ENCODE measurements at places on chromosomes 1 and 21. TPM values are rescaled to one million over a fixed set of nuclear protein-coding genes. Genes with fewer than 3 reads are reported as not detected.
A peak's percentile ranks its signal among the peaks of the same experiment; 100 is the strongest.

GRCh38 chr1:248905662-248906008, 400 bp upstream of the PGBD2 start:
- DNase-seq, result no peak

- no peak for DNase-seq
Observed at GRCh38 chr1:54927472-54928240, 40.7 kb upstream of the DHCR24 start.

DNA sequence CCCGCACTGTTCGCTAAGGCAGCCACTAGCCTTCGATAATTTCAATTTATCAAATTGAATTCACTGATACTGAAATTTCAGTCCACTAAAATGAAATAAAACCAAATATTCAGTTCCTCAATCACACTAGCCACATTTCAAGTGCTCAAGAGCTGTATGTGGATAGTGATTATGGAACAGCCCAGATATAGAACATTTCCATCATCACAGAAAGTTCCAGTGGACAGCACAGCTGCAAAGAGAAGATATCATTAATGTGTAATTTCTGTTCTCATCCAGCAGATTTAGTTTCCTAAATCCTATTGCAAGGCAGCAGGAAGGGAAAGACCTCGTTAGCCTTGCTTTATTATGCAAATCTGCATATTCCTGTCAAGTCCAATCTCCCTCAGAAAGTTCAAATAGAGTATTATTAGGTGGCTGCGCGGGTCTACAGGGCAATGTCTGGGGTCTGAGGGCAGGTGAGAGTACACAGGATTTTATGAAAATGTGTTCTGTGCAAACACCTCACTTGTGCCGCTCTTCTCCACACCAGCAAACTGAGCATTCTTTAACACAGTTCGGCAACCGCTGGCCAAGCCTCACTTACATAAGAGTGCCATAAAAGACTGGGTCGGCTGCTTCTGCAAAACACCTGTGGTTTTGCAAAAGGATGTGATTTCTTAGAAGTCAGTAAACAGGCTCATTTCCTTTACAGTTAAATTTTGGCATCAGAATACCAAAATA, 22.4 kb downstream of the CAPZB start:
- DNase-seq, result no peak

- DNase-seq, result no peak
Observed at GRCh38 chr1:247350587-247350986, 18.9 kb upstream of the ZNF496 start.

DNA sequence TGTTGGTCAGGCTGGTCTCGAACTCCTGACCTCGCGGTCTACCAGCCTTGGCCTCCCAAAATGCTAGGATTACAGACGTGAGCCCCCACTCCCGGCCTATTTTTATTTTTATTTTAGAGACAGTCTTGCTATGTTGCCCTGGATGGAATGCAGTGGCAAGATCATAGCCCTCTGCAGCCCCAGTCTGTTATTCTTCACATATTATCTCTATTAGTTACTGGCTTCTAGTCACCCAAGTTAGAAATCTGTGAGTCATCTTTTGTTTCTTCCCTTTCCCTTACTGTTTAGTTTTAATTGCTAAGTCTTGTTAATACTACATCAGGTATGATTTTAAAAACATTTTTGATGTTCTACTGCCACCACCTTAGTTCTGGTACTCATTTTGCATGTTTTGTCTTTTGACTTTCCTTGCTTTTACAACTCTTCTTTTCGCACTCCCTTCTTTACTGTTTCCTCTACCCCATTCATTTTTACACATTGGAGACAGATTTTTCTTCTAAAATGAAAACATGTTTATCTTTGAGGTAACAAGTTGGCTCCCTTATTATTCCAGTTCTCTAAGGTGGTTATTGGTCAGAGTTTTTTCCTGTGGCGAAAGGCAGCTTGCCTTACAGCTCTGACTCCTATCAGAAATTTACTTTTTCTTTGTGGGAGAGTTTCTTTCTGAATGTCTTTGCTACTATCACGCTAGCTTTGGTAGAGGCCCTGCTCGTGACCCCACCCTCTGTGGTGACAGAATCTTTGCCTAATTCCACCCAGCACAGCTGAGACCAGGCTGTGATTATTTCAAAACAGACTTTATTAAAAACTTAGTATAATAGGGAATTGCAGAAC, 19.5 kb downstream of the ZMYM4 start:
- DNase-seq, result peak; percentile 46

DNA sequence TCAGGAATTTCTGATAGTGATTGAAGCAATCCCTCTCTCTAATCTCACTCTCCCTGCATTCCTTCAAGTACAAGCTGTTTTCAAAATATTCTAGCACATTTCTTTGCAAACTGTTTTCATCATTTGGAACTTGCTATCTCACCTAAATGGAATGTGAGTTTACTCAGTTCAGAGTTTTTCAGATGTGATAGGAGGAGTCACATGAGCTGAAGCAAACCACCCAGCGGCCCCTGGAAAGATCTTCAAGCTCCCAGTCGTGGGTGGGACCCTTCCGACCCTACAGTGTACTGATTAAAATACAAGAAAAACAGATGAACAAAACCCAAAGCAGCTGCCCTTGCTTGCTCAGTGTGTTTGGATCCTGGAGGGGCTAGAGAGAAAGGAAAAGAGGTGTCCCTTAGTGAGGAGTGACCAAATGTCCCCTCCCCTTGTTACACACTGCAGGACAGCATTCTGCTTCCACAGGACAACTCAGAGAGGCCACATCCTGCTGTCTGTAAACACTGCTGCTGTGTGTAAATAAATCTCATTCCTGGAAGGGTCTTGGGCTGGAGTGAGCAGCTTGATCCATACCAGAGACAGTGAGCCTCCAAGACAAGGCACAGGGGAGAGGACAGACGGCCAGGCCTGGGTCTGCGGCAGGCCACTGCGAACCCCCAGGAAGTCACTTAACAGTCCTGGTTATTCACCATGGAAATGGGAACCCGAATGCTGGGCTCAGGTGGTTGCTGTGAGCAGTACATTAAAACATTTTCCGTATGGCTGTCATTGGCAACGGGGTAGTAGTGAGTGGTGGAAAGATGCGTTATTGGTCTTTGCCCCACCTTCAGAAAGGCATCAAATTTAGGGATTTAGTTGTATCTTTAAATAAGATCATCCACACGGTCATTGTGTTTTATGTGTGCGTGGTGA, 229.2 kb downstream of the RHOU start:
- peak; percentile 92 for DNase-seq

DNA sequence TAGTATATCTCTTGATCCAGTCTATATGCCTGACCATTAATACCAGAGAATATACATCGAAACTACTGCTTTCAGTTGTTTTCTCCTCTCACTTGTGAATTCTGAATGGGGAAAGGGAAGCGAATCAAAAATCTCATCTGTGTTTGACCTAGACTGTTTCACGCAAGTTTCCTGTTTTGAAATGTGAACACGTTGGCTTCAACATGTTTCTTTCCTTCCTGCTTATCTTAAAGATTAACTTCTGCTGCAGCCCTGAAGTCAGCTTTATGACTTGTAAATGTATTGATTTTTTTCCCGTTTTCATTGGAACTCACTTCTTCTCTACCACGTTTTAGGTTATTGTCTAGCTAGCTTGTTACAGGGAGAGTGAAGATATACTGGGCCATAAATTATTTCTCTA, 49.9 kb downstream of the SNX27 start:
- no peak for DNase-seq

DNA sequence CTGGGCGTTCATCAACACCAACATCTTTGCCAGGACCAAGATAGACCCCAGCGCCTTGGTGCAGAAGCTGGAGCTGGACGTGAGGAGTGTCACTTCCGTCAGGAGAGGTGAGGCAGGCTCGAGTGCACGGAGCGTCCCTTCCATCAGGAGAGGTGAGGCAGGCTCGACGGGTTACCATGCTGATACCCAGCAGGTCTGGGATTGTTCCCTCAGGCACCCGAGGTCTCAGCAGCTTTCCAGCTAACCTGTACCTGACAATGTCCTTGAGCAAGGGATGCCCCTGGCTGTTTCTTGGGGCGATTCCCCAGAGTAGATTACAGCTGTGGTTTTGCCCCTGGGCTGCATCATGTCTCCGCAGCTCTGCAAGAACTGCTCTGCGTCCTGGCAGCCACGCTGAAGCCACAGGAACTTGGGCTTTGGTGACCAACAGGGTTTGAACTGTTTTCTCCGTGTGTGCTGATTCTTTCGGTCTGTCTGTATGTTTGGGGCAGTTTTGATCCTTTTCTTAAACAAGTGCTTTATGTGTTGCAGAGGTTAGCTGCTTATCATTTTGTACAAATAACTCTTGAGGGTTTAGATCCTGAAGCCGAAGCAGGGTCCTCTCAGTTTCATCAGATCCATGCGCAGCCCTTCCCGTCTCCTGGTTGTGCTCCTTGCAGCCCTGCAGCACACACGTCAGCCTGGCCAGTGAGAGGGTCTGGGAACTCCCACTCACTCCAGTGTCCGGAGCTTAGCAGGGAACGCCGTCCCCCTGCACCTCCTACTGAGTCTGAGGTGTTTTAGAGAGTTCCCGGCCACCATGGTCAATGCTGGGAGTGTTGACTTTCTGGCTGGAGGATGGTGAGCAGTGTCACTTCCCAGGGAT, 4.1 kb downstream of the SLX9 start:
- no peak for DNase-seq

DNA sequence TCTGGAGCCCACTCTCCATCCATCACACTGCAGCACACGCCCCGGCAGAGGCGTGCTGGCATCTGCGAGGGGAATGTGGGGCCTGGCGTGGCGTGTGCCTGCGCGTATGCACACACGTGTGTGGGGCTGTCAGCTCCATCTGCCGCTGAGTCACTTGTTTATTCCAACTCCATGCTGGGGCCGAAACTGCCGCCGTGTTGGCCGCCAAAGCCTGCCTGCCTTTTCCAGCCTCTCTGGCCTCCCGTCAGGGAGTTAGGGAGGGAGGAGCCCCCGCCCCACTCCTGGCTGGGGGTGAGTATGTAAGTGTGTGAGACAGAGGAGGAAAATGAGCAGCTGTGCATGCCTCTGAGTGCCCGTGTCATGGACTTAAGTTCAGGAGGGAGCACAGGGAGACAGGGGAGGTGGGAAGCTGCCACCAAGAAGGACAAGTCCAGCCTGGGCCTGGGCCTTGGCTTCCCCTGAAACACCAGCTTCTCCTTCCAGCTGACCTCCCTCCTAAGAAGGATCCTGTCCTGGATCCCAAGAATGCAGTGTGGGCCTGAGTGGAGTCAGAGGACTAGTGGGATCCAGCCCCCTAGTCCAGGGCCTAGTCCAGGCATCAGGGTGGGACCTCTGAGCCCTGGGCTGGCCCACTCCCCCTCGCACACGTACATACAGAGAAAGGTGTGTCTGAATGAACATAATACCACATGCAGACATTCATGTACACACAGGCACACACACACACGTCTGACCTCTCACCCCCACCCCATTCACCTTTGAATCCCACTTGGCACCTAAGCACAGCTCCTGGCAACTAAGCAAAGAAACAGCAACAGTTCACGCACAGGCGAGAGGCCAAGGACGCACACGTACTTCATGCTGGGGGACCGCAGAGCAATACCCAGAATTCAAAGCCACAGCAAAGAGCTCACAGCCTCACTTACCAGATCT, 24.7 kb downstream of the MEF2D start:
- no peak for DNase-seq

DNA sequence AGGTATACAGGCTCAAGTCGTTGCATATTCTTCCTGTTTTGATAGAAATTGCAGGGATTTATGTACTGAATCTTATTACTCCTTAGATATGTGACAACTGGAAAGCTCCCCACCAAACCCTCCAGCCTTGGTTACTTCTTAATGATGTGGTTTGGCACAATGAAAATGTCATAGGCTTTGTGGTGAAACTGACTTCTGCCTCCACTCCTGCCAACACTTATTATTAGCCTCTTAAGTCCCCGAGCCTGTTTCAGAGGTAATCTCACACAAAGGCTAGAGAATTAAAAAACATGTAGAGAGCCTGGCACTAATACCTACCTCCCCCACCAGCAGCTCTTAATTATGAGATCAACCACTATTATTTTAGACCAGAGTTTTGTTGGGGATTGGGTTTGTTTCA, 4.2 kb downstream of the COX20 start:
- no peak for DNase-seq

DNA sequence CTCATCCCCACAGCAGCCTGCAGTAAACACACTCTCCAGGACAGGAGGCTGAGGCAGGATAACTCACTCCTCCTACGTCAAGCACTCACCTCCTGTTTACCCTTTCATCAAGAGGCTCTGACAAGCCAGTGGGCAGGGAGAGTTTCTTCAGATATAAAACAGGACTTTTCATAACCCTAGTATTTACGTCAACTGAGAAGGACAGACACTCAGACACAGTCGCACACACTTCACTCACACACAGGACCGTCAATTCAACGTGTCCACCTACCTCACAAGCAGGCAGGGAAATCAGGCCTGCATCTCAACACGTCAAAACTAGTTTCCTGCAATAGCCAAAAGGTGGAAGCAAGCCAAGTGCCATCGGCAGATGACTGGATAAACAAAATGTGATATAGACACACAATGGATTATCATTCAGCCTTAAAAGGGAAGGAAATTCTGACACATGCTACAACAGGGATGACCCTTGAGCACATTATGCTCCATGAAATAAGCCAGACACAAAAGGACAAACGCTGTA, 48.6 kb downstream of the ITPKB start:
- DNase-seq, result no peak

- no peak for DNase-seq
Observed at GRCh38 chr1:28577738-28578536, 14.1 kb upstream of the RAB42 start.

DNA sequence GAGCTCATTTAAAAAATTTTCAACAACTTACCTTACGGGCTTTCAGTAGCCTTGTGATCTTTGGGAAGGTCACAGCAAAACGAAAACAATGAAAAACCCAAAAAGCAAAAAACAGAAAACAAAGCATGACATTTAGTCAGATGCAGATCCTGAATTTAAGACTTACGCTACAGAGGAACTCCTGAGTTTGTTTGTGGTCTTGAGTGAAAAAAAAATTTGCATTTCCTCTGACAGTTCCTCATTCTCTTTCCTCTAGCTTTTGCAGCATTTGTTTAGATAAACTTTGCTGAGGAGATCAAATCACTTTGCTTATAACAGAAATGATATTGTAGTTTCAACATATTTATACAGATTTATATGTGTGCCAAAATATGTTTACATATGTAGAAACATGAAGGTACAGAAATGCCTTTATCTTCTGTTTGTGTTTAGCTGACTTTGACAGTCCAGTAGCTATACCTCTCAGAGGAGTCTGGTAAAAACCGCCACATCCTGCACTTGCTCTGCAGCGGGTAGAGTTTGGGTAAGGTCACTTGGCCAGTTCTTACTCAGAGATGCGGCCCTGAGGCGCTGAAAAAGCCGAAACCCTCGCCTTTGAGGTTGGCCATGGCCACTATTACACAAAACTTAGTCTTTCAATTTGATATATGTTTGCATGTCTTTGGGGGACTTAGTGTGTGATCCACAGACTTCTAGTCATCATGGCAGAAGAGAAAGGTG, 142.5 kb downstream of the TNR start:
- no peak for DNase-seq

The SLC25A34 gene
- total RNA-seq, result 1.1 TPM

The EFNA3 gene
- 2.5 TPM for total RNA-seq

The INSRR gene
- not detected for total RNA-seq

The NCF2 gene
- 2.7 TPM for total RNA-seq

The VSIG8 gene
- not detected for total RNA-seq

The ST6GALNAC3 gene
- 1.8 TPM for total RNA-seq

The ABCG1 gene
- total RNA-seq, result 2.9 TPM
